ENCODE measurements at places on chromosomes 1 and 21. TPM values are rescaled to one million over a fixed set of nuclear protein-coding genes. Genes with fewer than 3 reads are reported as not detected.

DNA sequence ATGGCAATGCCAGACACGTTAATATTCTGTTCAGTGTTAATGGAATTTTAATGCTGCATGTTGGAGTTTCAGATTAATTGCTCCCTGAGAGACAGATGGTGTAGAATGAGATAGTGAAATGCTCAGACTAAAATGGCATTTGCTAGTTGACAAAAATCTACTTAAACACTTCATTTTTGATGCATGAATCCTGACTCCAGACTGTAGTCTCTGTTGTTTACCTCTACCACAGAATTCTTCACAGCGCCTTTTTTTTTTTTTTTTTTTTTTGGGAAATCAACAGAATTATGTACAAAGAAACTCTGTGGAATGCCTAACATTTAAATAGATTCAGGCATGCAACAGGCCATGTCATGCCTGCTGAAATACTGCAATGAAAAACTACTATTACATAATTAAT lies 111.3 kb downstream of the PLPPR5 start:
- DNase-seq = no peak

Gene C1orf167
- total RNA-seq = 0.26 TPM

Gene GLIS1
- total RNA-seq = under 0.01 TPM

GRCh38 chr1:241459186-241459802 lies 60.3 kb downstream of the FH start:
- no peak for DNase-seq

GRCh38 chr1:39082010-39082799 lies 56.1 kb downstream of the NDUFS5 start:
- DNase-seq = no peak

Data from dermis microvascular lymphatic vessel endothelial cell (primary cell).